CD4-positive, alpha-beta memory T cell (primary cell): ENCODE measurements at places on chromosomes 13 and 19. TPM values are rescaled to one million over a fixed set of nuclear protein-coding genes. Genes with fewer than 3 reads are reported as not detected.

PNMA8B gene
- 1.2 TPM for total RNA-seq

VASP gene
- 89.8 TPM for total RNA-seq

SH2D3A gene
- 64.3 TPM for total RNA-seq

ADGRE3 gene
- not detected for total RNA-seq

CYP2S1 gene
- 0.28 TPM for total RNA-seq

SIGLEC10 gene
- not detected for total RNA-seq

KCNJ14 gene
- 2.5 TPM for total RNA-seq

ZNF723 gene
- total RNA-seq: not detected
